ENCODE measurements at places on chromosomes 3 and 15. TPM values are rescaled to one million over a fixed set of nuclear protein-coding genes. Genes with fewer than 3 reads are reported as not detected.

- H3K4me1 ChIP-seq, result peaks cover 20% of the 10 kb centered on the region
- no peak overlapping the region for H3K27ac ChIP-seq
- H3K4me3 ChIP-seq, result no peak overlapping the region
Measured at GRCh38 chr3:102143536-102143935, 291.3 kb upstream of the ZPLD1 start.

Gene SLC25A20
- total RNA-seq, result 7.9 TPM

DNA sequence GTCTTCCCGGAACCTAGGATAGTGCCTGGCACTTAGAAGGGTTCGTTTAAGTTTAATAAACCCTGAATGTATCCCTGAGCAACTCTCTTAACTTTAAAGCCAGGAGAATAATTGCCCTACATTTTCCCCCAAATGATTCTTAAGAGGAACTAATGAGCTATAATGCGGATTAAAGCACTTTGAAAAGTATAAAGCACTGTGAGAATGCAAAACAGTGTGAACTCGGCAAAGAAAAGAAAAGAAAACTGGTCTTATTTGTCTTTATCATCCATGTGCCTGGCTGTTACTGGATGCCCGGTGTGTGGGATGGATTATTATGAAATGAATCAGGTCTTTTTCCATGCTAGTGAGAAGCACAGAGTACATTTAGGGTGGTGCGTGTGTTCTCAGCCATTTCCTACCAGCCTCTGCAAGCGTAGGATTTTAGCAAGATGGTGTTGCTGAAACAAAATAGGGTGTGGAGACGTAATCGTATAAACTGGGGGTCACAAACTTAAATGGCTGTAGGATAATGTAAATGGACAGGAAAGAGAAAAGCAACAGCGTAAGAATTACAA is 983 bp downstream of the KBTBD12 start:
- H3K27ac ChIP-seq, result no peak overlapping the region
- H3K4me3 ChIP-seq, result no peak overlapping the region
- no peaks in the 10 kb centered on the region for H3K4me1 ChIP-seq
- peaks cover 50% of the 10 kb centered on the region for H3K27me3 ChIP-seq
- no peak for DNase-seq

Gene ZNF660
- total RNA-seq, result 1.5 TPM

Gene OXSM
- 8.0 TPM for total RNA-seq

Gene NPAP1
- total RNA-seq, result not detected

DNA sequence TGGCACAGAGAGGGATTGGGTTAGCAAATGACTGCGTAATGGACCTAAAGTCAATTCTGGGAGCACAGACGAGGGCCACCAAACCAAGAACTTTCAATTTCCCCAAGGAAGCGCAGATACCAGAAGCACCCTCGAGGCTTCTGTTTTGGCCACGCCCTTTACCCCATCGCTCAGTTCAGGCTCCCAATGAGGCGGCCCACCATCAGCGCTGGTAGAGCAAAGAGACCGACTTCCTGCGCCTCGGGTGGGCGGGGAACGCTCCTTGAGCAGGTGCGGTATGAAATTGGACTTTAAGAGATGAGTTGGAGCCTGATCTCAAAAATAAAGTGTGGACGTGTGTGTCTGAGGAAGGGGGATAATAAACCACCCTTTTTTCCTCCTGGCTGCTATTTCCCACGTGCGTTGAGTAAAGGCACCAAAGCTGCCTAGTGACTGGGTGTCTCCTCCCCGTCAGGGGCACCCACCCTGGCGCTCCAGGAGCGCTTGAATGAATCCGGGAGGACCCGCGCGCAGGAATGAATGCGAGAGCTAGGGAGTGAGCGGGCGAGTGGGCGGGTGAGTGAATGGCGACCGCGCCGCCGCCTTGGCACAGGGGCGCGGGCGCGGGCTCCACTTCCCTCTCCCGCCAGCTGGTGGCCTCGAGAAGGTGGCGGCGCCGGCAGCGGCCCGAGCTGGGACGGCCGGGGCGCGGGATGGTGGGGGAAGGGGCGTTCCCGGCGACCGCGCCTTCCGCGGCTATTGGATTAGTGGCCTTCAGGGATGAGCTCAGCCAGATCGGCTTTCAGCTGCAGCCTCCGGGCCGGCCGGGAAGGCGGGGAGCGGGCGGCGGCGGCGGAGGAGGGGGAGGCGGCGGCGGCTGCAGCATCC is at the start of gene SPSB4:
Gene SPSB4, plus strand, starts transcription at position 772 of the 867 bp plus-strand sequence. CDS start 14,758 bp downstream, outside the sequence.
- DNase-seq, result peak; percentile 27
- H3K4me3 ChIP-seq, result no peak within 1 kb of the TSS
- no peaks in the 10 kb centered on the region for H3K36me3 ChIP-seq
- H3K4me1 ChIP-seq, result no peaks in the 10 kb centered on the region
- H3K27me3 ChIP-seq, result peaks cover 35% of the 10 kb centered on the region

- no peaks in the 10 kb centered on the region for H3K27me3 ChIP-seq
- DNase-seq, result no peak
- H3K36me3 ChIP-seq, result no peaks in the 10 kb centered on the region
- H3K27ac ChIP-seq, result no peak overlapping the region
Measured at GRCh38 chr3:177463863-177464262, 266.6 kb upstream of the TBL1XR1 start.

- H3K36me3 ChIP-seq, result no peaks in the 10 kb centered on the region
- no peak overlapping the region for H3K4me3 ChIP-seq
Measured at GRCh38 chr3:141000027-141000663, 51.0 kb upstream of the SPSB4 start.

DNA sequence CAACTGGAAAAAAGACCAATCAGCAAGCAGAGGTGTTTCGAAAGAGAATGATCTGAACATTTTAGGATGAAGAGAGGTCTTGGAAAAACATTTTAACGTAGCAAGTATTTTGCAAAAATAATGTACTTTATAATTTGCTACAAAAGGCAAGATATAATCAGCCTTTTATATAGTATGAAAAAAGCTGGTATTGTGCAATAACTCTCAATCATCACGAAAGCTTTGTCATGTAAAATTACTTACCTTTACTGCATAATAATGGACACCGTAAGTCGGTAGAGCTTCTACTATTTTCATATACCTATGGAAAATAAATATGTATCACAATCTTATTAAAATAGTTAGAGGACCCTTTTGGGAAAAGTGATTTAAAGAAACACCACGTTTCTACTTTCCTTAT is 95.7 kb upstream of the LMOD3 start:
- H3K27me3 ChIP-seq, result no peaks in the 10 kb centered on the region
- no peak overlapping the region for H3K4me3 ChIP-seq
- H3K27ac ChIP-seq, result no peak overlapping the region
- no peak for DNase-seq
- peaks cover 11% of the 10 kb centered on the region for H3K36me3 ChIP-seq
- H3K4me1 ChIP-seq, result peaks cover 28% of the 10 kb centered on the region

GRCh38 chr15:51212909-51213308 is 118.2 kb upstream of the TNFAIP8L3 start:
- no peaks in the 10 kb centered on the region for H3K4me1 ChIP-seq
- H3K27ac ChIP-seq, result no peak overlapping the region
- peaks cover 21% of the 10 kb centered on the region for H3K27me3 ChIP-seq
- DNase-seq, result no peak

GRCh38 chr15:92596623-92597022 is 59.0 kb downstream of the FAM174B start:
- DNase-seq, result no peak
- H3K27me3 ChIP-seq, result peaks cover 27% of the 10 kb centered on the region
- H3K27ac ChIP-seq, result no peak overlapping the region
- no peak overlapping the region for H3K4me3 ChIP-seq

DNA sequence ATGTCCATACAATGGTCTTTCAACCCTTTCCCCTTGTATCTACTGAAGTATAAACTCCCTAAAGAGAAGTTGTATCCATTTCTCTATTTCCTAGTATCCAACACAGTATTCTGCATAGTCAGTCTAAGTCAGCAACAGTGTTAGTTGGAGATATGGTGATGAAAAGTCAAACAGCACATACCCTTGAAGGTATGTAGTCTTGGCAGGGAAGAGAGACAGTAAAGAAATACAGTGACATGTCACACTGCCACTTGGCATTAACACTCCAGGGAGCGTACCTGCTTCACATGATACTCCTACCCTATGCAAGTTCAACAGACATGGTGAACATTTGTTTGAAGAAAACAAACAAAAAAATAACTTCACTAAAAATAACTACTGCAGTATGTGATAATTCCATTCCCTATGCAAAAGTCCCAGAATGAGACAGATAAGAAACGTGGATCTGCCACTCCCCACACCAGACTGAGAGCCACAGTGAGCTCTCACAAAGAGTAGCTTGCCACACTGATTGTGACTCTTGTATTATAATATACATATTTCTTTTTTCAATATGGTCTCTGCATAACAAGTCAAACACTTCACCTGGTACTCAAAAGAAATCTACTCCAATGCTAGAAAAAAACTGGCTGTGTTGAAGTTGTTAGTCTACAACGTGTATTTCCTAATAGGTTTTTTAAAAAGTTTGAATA is 5.9 kb downstream of the PDCD10 start:
- no peak for DNase-seq
- H3K27me3 ChIP-seq, result no peaks in the 10 kb centered on the region
- H3K36me3 ChIP-seq, result no peaks in the 10 kb centered on the region
- peaks cover 7% of the 10 kb centered on the region for H3K4me1 ChIP-seq
- no peak overlapping the region for H3K27ac ChIP-seq

GRCh38 chr3:25817107-25817506 is 27.2 kb downstream of the OXSM start:
- no peak overlapping the region for H3K27ac ChIP-seq
- DNase-seq, result no peak
- no peaks in the 10 kb centered on the region for H3K36me3 ChIP-seq
- H3K4me1 ChIP-seq, result peaks cover 3% of the 10 kb centered on the region

Gene TM4SF18
- total RNA-seq, result 142 TPM

DNA sequence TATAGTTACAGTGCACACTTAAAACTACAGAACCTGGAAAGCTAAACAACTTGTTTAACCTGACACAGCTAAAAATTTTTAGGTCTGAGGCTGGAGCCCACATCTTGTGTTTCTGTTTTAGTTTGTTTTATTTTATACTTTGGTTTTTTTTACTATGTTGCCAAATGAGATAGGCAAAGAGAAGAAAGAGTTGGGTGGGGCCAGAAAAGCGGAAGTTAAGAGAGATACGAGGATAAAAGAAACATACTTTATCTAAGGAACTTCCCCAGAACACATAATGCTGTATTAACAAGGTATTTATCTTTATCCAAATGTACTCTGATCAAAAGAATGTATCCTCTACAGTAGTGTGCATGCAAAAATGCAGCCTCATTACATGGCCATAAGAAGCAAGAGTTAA is 1145.7 kb downstream of the EPHA3 start:
- H3K4me3 ChIP-seq, result no peak overlapping the region
- H3K27me3 ChIP-seq, result no peaks in the 10 kb centered on the region
- no peaks in the 10 kb centered on the region for H3K4me1 ChIP-seq
- no peak overlapping the region for H3K27ac ChIP-seq

DNA sequence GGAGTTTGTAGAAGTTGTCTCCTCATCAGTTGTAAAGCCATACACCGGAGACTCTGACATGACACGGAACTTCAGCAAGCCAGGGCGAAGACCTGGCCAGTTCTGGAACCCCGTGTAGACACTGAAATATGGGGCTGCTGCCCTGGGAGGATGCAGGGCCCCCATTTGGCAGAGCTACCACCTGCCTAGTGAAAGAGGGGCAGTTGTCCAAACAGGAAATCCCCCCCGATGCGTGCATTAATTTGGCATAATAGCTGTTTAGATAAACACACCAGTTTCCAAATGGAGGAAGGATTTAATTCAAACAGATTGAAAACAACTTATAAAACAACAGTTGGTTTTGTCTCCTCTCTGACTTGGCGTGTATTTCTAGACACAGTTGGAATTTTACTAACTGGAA is 357.2 kb downstream of the GABRG3 start:
- no peak for DNase-seq
- no peak overlapping the region for H3K27ac ChIP-seq
- no peak overlapping the region for H3K4me3 ChIP-seq
- H3K4me1 ChIP-seq, result no peaks in the 10 kb centered on the region
- H3K36me3 ChIP-seq, result no peaks in the 10 kb centered on the region
- no peaks in the 10 kb centered on the region for H3K27me3 ChIP-seq

DNA sequence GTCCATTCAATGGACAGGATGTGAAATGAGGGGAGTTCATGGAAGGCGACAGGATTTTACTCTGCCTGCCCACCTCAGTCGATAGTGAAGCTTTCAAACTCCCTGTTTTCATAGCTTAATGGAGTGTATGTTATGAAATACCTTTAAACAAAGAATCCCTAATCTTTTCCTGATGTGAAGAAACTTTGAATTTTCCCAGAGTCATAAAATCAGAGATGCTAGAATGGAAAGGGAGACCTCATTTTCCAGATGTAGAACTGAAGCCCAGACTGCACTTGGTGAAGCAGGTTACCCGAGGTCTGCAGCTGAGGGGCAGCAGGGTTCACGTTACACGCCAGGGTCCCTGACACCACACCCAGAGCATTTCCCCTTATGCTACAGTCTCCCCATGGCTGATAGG is 34.7 kb upstream of the LACTB start:
- no peaks in the 10 kb centered on the region for H3K36me3 ChIP-seq
- no peaks in the 10 kb centered on the region for H3K27me3 ChIP-seq
- peaks cover 8% of the 10 kb centered on the region for H3K4me1 ChIP-seq
- H3K4me3 ChIP-seq, result no peak overlapping the region

GRCh38 chr3:149374391-149374790 is 3.1 kb downstream of the TM4SF1 start:
- peaks cover 73% of the 10 kb centered on the region for H3K4me1 ChIP-seq
- no peaks in the 10 kb centered on the region for H3K27me3 ChIP-seq
- peak overlapping the region; percentile 90 for H3K27ac ChIP-seq
- peaks cover 35% of the 10 kb centered on the region for H3K36me3 ChIP-seq

Gene INKA1
- total RNA-seq, result 26.5 TPM

- peaks cover 3% of the 10 kb centered on the region for H3K27me3 ChIP-seq
- no peak overlapping the region for H3K27ac ChIP-seq
Measured at GRCh38 chr3:187974871-187975271, 179.1 kb upstream of the LPP start.

Measured in endothelial cell of umbilical vein (primary cell).